ENCODE measurements at places on chromosomes 11 and 22.
A peak's percentile ranks its signal among the peaks of the same experiment; 100 is the strongest.

DNA sequence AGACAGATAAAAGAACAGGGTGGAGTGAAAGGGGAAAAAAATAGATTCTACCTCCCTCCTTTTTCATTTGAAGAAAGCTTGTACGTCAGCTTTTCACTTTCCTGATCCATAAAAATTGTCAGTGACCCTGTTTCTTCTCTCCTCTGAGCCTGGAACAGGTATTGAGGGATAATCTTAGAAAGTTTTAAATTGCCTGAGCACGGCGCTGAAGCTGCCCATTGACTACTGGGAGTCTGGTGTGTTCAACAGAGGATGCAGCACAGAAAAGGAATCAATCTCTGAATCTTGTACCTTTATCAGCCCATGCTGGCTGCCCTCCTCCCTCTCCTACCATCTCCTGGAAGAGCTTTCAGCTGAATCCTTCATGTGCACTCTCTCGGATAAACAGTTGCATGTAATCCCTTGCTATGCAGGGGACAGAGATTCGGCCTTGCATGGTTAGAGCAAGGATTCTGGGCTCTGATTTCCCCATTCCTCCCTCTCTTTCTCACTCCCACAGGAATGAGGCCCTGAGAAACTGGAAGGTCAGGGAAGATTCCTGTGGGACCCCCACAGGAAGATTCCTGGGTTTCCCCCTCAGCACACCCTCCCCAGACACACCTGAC is 162.4 kb upstream of the SYN3 start:
- no peak for DNase-seq

DNA sequence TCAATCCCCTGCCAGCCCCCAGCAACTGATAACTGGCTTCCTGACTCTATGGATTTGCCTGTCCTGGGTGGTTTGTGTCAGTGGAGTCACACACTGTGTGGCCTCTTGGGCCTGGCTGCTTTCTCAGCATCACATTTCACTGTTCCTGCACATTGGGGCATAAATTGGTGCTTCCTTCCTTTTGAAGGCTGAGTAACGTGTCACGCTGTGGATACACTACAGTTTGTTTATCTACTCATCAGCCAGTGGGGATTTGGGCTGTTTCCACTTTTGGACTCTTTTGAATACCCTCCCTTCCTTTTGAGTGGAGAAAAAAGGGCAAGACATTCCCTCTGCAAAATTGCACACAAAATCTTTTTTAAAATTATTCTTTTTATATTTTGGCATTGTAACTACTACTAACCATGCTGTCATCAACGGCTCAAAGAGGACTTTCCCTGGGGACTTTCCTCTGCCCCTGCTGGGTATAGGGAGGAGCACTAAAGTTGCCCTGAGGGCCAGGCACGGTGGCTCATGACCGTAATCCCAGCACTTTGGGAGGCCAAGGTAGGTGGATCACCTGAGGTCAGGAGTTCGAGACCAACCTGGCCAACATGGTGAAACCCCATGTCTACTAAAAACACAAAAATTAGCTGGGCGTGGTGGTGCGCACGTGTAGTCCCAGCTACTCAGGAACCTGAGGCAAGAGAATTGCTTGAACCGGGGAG is 7.8 kb upstream of the CELSR1 start:
- no peak for DNase-seq

GRCh38 chr22:42222140-42222539 is 48.3 kb downstream of the TCF20 start:
- DNase-seq, result no peak

DNA sequence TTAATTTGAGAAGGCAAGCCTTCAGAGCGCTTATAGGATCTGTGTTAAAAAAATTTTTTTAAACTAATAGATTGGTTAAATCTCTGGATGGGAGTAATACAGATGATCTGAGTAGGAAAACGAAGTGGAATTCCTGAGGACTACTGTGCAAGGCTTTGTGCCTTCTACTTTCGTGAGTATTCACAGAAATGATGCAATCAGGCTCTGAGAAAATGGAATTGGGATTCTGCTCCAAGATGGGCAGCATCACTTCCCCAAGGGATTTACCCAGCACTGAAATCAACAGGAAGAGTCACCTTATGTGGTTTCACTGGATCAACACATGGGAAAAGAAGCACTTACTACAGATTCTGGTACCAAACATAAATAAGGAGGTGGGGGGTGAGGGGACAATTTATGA is 12.5 kb downstream of the KMT5B start:
- DNase-seq, result no peak

GRCh38 chr11:250740-251299 is 14.0 kb downstream of the PSMD13 start:
- no peak for DNase-seq

DNA sequence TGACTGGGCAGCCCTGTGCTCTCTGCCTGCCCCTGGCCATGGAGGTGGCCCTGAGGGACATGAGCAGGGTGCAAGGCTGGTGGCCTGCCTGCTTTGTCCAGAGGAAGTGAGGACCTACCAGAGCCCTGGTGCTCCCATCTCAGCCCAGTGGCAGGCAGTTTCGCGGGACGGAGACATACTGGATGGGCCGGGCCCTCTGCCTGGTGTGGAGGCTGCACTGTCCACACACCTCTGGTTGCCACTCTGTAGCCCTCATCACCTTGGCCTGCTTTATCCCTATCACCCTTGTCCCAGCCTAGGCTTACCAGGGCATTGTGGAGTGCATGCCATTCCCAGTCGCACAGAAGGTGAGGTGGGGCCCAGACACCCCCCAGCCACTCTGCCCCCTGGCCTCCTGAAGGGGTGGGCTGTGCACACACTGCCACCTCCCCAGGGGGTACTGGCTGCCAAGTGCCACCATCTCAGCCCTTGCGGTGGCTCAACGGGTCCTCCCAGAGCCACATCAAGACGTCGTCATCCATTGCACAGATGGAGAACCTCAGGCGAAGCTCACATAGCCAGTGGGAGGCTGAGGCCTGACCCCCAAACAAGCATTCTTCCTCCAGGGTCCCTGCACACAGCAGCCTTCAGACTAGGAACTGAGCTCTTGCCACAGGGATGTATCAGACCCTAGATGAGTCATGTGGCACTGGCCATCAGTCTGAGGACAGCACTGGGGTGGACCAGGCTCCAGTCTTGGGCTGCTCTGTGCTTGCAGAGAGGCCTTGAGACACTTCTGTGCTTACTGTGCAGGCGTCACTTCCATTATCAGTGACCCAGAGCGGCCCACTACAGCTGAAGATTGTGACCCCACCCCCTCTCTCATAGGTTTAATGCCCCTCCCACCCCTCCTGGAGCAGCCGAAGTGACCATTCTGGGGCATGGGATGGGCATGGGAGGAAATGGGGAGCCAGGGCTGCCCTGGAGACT is 176.1 kb downstream of the IGLL1 start:
- DNase-seq, result no peak

DNA sequence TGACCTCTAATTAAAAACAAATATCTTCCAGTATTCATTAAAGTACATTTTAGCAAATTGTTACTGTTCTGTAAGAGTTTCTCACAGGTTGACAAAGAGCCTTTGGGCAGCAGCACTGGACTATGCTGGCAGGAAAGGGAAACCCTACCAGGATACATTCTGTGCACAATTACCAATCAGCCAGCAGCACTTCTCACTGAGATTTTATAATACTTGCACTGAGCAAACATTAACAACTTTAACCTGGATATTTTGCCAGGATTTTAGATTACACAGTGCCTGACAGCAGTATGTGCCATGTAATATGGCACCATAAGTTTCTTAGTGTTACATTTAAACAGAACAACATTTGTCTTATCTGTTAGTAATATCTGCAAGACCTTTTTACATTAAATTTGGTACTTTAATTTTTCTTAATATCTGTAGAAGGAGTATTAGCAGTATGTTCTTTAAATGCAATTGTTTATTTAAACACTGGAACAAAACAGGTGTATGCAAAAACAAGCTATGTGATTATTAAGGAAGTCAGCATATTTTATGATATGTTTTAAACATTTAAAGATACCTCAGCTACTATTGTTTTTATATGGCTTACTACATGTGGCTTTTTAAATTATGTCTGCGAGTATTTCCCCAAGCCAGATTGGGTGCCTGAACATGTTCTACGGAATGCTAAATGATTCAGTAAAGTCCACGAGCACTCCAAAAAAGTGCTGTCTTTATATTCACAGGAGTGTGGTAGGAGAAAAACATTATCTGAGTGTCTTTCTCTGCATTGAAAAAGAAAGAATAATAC is 699.0 kb upstream of the LUZP2 start:
- no peak for DNase-seq

- no peak for DNase-seq
These were observed 1086.3 kb downstream of the FAM181B start for GRCh38 chr11:81647374-81647773.

DNA sequence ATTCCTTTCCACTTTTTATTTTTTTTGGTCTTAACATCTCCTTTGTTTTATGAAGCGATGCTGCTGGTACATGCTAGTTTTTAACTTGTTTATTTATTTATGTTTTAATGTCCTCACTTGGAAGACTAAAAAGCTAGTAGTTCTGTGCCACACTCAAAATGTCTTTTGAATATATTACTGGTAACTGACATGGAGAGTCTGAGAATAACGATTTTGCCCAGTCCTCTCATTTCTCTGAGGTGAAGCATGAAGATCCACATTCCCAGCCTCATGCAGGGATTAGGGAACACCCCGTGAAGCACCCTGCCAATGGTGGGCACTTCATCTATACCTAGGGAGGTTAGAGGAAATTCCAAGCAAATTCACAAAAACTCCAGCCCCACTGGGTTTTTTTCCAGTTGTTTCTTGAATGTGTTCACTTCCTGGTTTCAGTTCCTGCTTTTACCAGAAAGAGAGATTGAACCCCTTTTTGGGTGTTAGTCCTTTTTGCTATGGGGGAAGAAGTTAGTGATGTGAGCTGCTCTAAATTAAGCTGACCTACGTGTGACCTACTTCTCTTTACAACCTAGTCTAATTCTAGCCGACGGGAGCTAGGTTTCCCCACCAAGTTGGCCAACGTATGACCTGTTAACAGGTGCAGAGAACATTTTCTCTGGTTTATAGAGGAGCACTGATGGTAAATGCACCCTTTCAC is 106.1 kb downstream of the SLC1A2 start:
- DNase-seq, result peak; percentile 44

GRCh38 chr11:61757213-61757862 is 4.9 kb downstream of the MYRF start:
- no peak for DNase-seq

DNA sequence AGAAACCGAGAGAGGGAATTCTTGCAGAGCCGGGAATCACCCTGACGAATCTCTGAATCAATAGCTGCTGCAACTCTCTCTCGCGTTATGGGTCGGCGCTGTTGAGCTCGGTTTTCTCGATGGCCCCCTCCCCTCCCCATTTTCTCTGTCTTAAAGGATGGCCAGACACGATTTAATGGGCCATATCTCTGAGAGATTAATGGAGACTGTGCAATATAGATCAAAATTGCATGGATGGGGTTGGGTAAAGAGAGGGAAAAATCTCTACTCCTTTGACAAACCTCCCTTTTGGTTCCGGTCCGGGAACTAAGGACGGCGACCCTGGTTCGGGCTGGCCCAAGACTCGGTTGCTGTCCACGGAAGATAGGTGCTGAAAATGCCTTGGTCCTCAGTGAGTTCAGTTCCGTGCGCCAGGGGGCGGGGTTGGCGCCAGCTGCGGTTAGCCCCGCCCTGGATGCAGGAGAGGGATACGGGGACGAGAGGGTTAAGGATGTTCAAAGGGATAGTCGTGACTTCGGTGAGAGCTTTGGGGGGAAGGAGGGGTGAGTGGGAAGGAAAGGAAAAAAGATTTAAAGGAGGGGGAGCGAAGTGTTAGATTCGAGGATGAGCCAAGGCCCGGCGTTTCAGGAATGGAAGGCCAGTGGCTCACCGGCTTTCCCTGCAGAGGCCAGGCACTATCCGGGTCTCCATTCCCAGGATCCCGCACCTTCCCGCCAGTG is 103.6 kb upstream of the HSD17B12 start:
- no peak for DNase-seq

GRCh38 chr11:111947143-111947542 is 10.0 kb downstream of the DIXDC1 start:
- DNase-seq, result no peak

- DNase-seq, result no peak
These were observed 1.3 kb upstream of the SSH3 start for GRCh38 chr11:67301951-67302516.

DNA sequence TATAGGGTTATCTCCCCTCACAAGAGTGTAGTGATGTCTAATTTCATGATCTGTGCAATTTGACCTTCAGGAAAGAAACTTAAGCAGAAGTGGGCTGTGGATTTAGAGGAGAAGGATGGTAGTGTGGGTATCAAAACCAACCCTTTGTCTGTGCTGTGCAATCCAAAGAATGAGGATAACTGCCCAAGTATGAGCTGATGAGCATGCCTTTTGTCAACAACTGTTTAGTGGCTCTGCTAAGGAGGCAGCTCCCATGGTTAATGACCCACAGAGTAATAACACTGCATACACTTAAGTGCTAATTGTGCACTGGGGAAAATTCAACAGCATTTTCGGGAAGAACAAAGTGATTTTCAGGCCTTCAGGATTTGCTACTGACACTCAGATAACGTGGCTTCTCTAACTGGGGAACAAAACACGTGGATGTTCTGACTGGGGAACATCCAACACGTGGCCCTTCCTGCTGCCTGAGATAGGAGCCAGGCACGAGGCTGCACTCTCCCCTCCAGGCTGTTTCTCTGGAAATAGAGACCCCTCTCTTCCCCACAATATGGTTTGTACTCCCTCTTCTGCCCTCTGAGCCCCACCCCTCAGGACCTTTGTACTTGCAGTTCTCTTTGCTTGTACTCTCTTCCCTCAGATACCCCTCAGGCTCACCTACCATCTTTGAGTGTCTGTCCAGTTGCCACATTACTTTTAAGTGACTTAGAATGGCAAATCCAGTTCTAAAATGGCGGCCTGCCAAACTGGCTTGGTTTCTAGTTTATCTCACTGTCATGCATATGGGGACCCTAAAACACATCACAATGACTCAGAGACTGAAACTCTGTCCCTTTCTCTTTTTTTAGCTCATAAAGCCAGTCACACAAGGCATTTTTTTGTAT is 234.9 kb upstream of the POU2AF2 start:
- DNase-seq, result no peak

DNA sequence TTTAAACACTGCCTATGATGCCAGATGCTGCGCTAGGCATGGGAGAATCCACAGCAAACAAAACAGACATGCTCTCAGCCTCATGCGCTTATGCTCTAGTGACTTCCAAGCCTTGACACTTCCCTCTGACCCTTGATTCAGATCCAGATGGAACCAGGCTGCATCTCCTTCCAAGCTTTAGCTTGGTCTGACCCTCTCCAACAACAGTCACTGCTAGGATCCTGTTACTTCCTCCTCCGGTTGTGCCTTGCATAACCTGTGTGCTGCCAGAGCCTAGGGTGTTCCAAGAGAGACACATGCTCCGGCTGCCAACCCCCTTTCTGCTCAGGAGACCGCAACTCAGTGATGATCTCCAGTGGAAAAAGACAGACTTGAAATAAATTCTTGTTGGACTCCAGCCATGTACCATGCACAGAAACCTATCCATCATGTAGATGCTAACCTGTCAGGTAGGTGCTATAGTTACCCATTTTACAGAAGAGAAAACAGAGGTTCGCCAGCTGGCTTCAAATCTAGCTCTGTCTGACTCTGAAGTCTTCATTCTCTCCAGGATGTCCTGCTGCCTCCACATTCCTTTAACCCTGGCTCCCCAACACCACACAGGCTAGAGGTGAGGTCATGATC is 136.3 kb upstream of the TEAD1 start:
- no peak for DNase-seq

- DNase-seq, result peak; percentile 4
These were observed 88.9 kb downstream of the KCNQ1 start for GRCh38 chr11:2533587-2534133.
